ENCODE measurements at places on chromosomes 6 and 20. TPM values are rescaled to one million over a fixed set of nuclear protein-coding genes. Genes with fewer than 3 reads are reported as not detected.

CCR6 gene
- total RNA-seq = not detected

C20orf141 gene
- total RNA-seq = not detected

SLC22A23 gene
- total RNA-seq = 12.5 TPM

MCHR2 gene
- not detected for total RNA-seq

GHRH gene
- not detected for total RNA-seq

PGC gene
- total RNA-seq = not detected

SRMS gene
- total RNA-seq = not detected

SDC4 gene
- total RNA-seq = 11.5 TPM
